ENCODE measurements at places on chromosomes 7 and 10. TPM values are rescaled to one million over a fixed set of nuclear protein-coding genes. Genes with fewer than 3 reads are reported as not detected.

Gene SBDS
- total RNA-seq, result 240 TPM

Gene WEE2
- not detected for total RNA-seq

Gene CALHM2
- 67.4 TPM for total RNA-seq

DNA sequence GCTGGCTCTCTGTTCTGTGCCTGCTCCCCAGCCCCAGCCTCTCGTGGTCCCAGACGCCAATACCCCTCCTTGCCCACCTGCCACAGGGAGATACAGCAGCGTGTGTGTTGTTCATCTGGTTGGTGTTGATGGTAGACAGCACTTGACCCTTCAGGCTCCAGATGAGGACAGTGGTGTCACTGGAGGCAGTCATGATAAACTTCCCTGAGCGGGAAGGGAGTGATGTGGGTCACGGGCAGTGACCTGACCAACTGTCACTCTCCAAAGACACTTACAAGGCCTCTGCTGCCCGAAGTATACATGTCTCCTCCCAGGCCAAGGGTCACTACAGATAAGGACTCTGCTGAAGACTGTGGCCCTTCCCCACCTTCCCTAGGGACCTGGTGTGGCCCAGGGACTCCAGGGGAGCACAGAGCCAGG is 5.6 kb downstream of the TBL2 start:
- H3K27me3 ChIP-seq, result no peaks in the 10 kb centered on the region
- no peak overlapping the region for H3K4me3 ChIP-seq
- H3K4me1 ChIP-seq, result peaks cover 25% of the 10 kb centered on the region
- H3K36me3 ChIP-seq, result peaks cover 81% of the 10 kb centered on the region
- H3K27ac ChIP-seq, result no peak overlapping the region
- DNase-seq, result no peak

- H3K27ac ChIP-seq, result no peak overlapping the region
- no peak overlapping the region for H3K4me3 ChIP-seq
- no peaks in the 10 kb centered on the region for H3K36me3 ChIP-seq
Observed at GRCh38 chr10:82817676-82818422, 942.9 kb downstream of the NRG3 start.

GRCh38 chr10:125538947-125539731 is 143.8 kb downstream of the TEX36 start:
- no peak overlapping the region for H3K27ac ChIP-seq
